ENCODE measurements at places on chromosomes 5 and 9.

DNA sequence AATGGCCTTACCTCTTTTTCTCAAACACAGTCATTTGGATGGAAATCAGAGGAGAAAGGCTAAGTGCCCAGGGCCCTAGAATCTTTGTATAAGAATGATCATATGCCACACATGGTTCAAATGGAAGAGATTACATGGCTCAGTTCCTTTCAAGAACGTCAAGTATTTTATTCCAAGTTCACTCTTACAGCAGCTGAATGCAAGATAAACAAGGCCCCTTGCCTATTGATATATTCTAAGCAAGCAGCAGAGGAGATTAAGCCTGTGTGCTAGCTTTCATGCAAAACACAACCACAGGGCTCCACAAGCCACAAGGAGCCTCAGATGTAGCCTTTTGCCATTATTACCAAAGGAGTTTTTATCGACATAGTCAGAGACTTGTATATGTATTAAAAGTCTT is 55.3 kb upstream of the SLCO6A1 start:
- no peak for DNase-seq

- no peak for DNase-seq
Measured at GRCh38 chr5:123875561-123876275, 363.7 kb downstream of the CSNK1G3 start.

GRCh38 chr9:76025286-76025685 is 134.8 kb downstream of the PCSK5 start:
- no peak for DNase-seq

GRCh38 chr9:87282538-87282937 is 215.1 kb upstream of the DAPK1 start:
- DNase-seq: no peak

GRCh38 chr5:172594431-172594830 is 46.6 kb upstream of the NEURL1B start:
- no peak for DNase-seq

DNA sequence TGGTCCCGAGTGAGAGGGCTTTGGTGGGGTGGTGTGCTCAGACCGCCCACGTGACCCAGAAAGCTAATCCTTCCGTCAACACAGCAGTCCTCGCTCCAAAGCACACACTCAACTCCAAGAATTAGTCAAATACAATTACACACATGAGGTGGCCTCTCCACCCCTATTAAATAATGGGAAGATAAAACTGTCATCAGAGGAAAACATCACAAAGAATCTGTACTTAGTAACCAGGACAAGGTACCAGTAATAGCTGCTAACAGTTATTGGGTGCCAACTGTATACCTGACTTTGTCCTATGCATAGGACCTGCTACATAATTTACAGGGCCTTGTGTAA is 222.8 kb downstream of the HSPA4 start:
- DNase-seq: no peak

GRCh38 chr5:170538096-170538465 is 34.3 kb downstream of the KCNIP1 start:
- DNase-seq: no peak

DNA sequence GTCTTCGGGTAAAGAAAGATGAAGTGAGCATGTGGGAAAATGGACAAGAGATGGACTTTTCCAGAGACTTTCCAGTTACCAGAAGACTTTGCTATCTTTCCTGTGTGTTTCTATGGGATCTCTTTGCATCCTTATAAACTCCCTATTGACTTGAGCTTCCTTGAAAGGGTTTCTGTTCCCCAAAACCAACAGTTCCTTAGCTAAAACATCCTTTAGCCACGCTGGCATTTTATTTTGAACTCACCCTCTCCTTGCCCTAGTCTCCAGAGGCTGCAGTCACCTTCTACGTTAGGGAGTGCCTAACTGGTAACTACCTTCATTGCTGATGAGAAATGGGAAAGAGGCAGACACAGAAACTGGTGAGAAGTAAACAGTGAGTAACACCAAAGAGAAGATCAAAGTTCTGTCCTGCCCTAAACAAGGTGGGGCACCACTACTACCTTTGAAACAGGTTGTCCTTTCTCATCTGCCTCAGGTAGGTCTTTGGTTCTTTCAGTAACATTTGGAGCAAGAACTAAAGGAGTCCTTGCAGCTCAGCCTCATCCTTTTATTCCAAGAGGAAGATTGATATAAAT is 402.9 kb downstream of the ENC1 start:
- no peak for DNase-seq

DNA sequence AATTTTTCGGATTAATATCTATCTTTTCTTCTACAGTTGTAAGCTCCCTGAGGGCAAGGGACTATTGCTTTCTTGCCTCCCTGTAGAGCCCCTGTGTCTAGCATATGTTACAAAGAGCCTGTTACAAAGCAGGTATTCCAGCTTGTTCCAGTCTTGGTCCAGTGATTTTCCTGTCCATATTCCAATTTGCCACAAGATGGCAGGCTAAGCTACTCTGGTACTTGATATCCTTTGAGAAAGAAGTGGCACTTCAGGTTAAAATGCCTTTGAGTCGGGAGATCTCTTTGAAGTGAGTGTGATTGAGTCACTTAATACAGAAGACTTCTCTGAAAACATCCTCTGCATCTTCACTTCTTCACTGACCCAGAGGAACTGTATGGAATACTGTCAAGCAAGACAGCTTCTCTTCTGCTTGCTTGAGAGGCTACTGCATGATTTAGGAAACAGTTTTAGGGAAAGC is 24.5 kb downstream of the CAVIN4 start:
- DNase-seq: no peak

- DNase-seq: no peak
Measured at GRCh38 chr5:79513308-79513703, 628 bp downstream of the HOMER1 start.

DNA sequence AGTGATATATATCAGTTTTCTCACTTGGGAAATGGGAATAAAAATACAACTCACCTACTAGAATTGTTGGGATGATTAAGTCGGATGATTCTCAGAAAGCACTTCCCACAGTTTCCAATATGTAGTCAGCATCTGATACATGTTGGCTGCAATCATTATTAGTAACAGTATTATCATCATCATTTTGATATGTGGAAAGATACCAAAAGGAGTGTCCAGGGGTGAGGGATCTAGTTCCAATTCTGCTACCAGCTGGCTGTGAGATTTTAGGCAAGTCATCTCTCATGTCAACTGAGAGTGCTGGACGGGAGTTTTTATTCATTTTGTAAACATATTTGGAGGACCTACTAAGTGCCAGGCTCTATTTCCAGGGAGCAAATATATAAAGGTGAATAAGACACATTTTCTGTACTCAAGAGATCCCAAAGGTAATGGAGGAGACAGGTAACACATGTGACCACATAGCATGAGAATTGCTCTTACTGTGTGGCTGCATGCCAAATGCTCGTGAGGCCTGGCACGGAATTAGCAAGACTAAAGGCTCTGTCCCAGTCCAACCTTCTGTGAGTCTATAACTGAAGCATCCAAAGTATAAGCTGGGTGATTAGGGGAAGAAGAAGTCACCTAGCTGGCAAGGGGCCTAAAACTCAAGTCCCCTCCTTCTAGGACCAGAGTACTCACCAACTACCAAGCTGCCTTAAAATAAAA is 83.0 kb downstream of the GRIA1 start:
- DNase-seq: no peak

DNA sequence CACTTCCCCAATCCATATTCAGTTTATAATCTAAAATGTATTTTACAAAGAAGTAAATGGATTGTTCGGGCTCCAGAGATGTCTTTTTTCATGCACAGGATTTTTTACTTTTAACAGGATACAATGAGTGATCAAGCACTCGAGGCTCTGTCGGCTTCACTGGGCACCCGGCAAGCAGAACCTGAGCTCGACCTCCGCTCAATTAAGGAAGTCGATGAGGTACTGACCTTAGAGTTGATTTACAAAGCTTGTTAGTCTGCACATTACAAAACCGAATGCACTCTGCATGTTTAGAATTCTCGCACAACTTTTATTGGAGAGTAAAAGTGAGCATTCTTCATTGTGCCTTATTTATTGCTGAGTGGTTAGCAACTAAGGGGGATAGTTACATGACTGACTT is 65.2 kb downstream of the ERAP1 start:
- DNase-seq: no peak

Data from stimulated activated CD4-positive, alpha-beta T cell treated with anti-CD3 and anti-CD28 coated beads, Interleukin-4, amount 100 ng/mL, for 1 hour (primary cell).